Activated CD8-positive, alpha-beta T cell treated with anti-CD3 and anti-CD28 coated beads for 36 hours (primary cell): ENCODE measurements at places on chromosomes 11 and 22. TPM values are rescaled to one million over a fixed set of nuclear protein-coding genes. Genes with fewer than 3 reads are reported as not detected.

DNA sequence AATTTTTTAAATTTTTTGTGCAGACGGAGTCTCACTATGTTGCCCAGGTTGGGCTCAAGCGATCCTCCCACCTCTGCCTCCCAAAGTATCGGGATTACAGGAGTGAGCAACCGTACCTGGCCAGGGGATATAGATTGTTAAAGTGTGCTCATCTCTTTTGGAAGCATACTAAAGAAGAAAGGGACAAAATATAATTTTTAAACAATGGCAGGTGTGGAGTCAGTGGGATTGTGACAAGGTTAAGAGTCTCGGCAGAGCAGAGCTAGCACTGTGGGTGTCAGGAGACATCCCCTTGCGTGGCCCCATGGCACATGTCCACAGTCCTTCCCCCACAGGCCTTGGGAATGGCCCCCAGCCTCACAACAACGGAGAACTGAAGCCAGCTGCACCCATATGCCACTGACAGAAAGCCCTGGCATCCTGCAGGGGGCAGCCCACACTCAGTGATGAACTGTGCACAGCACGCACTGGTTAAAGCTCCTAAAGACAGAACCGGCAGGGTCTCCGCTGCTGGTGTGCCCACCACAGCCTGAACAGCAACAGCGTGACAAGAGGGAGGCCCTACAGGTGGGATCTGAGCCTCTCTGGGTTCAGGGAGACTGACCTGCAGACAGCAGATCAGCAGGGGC is 29.9 kb downstream of the SERPIND1 start:
- H3K4me3 ChIP-seq, result no peak overlapping the region
- no peak overlapping the region for H3K27ac ChIP-seq
- peaks cover 38% of the 10 kb centered on the region for H3K36me3 ChIP-seq
- H3K4me1 ChIP-seq, result peaks cover 5% of the 10 kb centered on the region

GRCh38 chr11:32527261-32528175 is 56.1 kb upstream of the EIF3M start:
- H3K4me3 ChIP-seq, result no peak overlapping the region
- DNase-seq, result no peak
- no peak overlapping the region for H3K27ac ChIP-seq
- no peaks in the 10 kb centered on the region for H3K27me3 ChIP-seq

- H3K27me3 ChIP-seq, result no peaks in the 10 kb centered on the region
- peaks cover 2% of the 10 kb centered on the region for H3K4me1 ChIP-seq
Observed at GRCh38 chr11:78248191-78248590, 59.5 kb downstream of the USP35 start.

- DNase-seq, result peak; percentile 71
- peaks cover 60% of the 10 kb centered on the region for H3K4me1 ChIP-seq
- peak overlapping the region; percentile 100 for H3K27ac ChIP-seq
- H3K4me3 ChIP-seq, result peak overlapping the region; percentile 99
Observed at GRCh38 chr22:20509344-20510047, 2.1 kb downstream of the MED15 start.

- H3K36me3 ChIP-seq, result no peaks in the 10 kb centered on the region
- no peak overlapping the region for H3K4me3 ChIP-seq
- no peaks in the 10 kb centered on the region for H3K27me3 ChIP-seq
- peaks cover 19% of the 10 kb centered on the region for H3K4me1 ChIP-seq
Observed at GRCh38 chr22:41403532-41404318, 22.0 kb downstream of the TEF start.

DNA sequence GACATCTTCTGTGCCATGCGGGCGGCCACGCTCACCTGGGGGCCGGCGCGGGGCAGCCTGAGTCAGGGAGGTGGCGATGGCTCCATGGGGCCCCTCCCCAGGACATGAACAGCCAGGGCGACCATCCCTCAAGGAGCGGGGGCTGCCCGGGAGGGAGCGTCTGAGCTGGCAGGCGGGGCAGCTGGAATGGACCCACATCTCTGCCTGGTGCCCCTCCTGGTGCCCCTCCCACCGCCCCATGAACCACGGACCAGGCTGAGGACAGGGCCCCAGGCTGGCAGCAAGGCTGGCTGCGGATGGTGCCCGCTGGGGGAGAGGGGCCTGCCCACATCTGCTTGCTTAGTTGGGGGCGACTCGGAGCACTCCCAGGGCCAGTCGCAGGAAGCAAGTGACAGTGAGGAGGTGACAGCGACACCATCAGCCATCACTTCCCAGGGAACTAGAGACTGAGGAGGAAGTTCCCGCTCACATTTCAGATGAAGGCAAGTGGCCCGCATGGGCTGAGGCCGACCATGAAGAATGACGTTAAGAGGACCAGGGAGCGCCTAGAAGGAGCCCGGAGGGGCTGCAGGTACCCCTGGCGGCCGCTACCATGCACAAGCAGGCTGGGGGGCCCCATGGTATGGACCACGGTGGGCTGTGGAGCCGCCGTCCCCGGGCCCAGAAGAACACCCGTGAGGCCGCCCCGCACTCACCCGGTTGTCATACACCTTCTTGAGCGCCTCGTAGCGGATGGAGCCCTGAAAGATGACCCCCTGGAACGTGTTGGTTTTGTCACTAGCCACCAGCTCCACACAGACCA is 37.3 kb downstream of the KIAA0930 start:
- H3K27ac ChIP-seq, result no peak overlapping the region
- H3K4me1 ChIP-seq, result no peaks in the 10 kb centered on the region
- H3K36me3 ChIP-seq, result peaks cover 11% of the 10 kb centered on the region
- no peak for DNase-seq
- no peak overlapping the region for H3K4me3 ChIP-seq

DNA sequence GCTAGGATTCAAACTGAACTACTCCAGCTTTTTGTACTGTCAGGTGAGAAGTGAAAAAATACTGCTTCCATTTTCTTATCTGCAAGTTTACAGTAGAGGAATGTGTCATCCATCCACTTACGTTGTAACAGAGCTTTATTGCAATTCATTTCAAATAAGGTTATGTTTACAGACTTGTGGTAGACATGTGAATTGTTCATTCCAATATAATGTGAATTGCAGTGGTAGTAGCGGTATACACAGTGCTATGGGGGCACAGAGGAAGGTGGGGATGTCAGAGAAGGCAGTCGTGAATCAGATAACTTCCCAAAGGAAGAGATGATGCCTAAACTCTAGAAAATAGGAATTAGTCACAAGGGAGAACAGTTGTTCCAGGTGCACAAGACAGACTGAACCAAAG is 42.5 kb downstream of the CEP57 start:
- peaks cover 11% of the 10 kb centered on the region for H3K4me1 ChIP-seq
- H3K27ac ChIP-seq, result no peak overlapping the region
- no peaks in the 10 kb centered on the region for H3K27me3 ChIP-seq
- H3K4me3 ChIP-seq, result no peak overlapping the region

DNA sequence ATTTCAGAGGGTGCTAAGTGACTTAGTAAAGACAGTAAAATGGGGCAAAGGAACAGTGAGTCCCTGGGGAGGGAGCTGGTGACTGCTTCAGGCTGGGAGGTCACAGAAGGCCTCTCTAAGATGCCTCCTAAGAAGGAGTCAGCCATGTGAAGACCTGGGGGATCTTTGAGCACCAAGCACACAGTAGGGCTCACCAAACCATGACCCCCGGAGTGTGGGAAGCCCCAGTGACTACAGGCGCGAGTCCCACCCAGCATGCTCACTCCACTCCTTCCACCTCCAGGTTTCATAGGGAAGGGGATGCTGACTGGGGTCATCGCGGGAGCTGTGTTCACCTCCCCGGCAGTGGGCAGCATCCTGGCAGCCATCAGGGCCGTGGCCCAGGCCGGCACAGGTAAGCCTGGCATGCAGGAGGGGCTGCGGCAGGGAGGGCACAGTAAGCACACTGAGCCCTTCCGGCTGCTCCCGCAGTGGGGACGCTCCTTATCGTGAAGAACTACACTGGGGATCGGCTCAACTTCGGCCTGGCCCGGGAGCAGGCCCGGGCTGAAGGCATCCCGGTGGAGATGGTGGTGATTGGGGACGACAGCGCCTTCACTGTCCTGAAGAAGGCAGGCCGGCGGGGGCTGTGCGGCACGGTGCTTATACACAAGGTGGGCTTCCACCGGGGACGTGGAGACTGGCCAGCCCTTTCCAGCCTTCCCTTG is 5.9 kb downstream of the TKFC start:
- no peak overlapping the region for H3K27ac ChIP-seq
- DNase-seq, result no peak
- H3K4me1 ChIP-seq, result peaks cover 20% of the 10 kb centered on the region
- H3K27me3 ChIP-seq, result no peaks in the 10 kb centered on the region
- H3K4me3 ChIP-seq, result no peak overlapping the region
- H3K36me3 ChIP-seq, result peaks cover 13% of the 10 kb centered on the region

DNA sequence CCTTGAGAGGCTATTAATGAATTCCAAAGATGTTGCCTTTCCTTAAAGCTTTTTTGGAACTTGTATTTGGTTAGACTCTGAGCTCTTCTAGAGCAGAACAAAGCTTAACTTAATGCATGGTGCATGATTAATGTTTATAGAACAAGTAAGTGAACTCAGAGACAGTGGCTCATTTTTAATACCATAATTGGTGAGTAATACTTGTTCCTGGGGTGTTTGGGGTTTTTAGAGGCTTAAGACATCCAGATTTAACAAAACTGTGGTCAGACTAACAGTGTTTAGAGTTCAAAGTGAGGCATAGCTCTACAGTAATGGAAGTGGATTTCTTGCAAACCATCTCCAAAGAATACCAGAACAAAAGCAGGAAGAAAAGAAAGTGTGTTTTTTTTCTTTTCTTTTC is 73.7 kb upstream of the CTSC start:
- DNase-seq, result no peak
- H3K27ac ChIP-seq, result no peak overlapping the region
- H3K4me1 ChIP-seq, result peaks cover 26% of the 10 kb centered on the region

Gene DCDC1
- total RNA-seq, result not detected

Gene HORMAD2
- not detected for total RNA-seq
